Upper lobe of left lung (tissue), 6 donors: ENCODE measurements at places on chromosomes 3 and 15.

- no peak for DNase-seq
Measured at GRCh38 chr3:197021231-197021630, 8.4 kb downstream of the MELTF start.

GRCh38 chr3:43465109-43465508 lies 156.7 kb downstream of the ANO10 start:
- no peak for DNase-seq

GRCh38 chr15:80691575-80691974 lies 3.5 kb upstream of the ABHD17C start:
- no peak for DNase-seq

DNA sequence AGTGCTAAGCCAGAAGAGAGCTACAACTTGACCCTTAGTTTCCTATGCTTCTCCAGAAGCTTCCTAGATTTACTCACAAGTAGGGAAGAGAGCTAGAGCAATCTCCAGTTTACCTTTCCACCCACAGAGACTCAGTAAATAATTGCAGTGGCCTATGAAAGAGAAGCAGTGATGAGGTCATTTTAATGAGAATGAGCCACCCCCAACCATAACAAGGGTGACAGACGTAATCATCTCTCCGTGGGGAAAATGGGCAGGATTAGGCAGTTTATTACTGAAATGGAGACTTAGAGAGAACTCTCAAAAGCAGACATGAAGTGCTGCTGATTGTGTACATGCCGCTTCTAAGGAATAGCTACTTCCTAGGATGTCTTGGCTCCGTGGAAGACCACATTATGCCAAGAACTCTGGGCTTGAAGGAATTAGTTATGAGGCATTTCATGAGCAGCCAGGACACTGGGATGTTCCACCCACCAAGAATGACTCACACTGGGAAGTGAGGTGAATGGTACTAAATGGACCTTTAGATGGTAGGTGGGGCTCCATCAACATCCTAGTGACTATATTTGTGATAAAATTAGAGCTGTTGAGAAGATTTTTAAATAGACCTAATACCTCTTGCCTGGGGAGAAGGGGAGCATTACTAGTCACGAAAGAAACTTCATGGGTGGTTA lies 160.9 kb downstream of the EDEM1 start:
- DNase-seq, result no peak

GRCh38 chr3:107767897-107768605 lies 245.3 kb downstream of the BBX start:
- no peak for DNase-seq

DNA sequence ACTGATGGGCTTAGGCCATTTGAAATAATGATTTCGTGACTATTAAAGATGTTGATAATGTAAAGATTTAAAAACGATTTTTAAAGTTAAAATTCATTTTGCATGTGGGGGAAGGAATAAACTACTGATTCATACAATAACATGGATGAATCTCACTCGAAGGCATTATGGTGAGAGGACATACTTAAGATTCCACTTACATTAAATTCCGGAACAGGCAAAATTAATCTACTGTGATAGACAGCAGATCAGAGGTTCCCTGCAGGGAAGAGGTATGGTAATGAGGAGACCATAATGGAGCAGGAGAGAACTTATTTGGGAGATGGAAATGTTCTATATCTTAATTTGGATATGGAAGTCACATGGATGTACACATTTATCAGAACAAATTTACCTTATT lies 28.4 kb upstream of the RAB6B start:
- no peak for DNase-seq

- DNase-seq, result no peak
Measured at GRCh38 chr3:118436697-118437262, 597.9 kb downstream of the IGSF11 start.

DNA sequence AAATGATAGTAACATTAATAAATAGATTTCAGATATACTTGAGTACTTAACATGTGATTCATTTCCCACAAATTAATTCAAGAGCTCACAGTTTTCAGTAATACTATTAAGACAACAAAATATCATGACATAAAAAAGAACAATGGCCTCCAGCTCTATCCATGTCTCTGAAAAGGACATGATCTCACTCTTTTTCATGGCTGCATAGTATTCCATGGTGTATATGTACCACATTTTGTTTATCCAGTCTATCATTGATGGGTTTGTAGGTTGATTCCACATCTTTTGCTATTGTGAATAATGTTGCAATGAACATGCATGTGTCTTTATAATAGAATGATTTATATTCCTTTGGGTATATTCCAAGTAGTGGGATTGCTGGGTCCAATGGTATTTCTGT lies 1012.8 kb upstream of the ALCAM start:
- no peak for DNase-seq

DNA sequence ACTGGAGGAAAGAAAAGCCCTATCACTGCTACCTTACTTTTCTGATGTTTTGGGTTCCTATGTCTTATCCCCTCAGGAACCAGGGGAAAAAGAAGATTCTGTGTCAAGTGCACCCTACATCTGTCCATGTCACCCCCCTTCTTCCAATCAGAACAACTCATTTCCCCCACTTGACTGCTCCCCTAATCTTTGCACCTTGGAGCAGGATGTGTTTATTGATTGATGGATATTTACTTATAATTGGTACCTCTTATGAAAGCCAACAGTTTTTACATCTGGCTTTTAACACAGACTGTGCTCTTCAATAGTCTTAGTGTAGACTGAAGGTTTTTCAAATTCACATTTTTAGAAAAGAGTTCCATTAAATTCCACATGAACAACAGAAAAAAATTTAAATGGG lies 33.3 kb downstream of the LIPC start:
- no peak for DNase-seq

DNA sequence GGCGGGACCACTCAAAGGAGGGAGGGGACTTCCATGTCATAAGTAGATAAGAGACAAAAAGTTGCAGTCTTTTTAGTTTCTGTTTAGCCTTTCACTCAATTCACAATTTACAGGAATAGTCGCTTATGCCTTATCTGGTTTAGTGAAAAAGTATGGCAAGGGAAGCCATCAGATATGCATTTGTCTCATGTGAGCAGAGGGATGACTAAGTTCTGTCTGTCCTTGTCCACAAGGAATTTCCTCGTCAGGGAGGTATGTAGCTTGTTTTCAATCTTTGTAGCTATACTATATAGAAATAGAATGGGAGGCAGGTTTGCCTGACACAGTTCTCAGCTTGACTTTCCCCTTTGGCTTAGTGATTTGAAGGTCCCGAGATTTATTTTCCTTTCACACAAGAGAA lies 882.8 kb downstream of the NAALADL2 start:
- DNase-seq, result no peak

DNA sequence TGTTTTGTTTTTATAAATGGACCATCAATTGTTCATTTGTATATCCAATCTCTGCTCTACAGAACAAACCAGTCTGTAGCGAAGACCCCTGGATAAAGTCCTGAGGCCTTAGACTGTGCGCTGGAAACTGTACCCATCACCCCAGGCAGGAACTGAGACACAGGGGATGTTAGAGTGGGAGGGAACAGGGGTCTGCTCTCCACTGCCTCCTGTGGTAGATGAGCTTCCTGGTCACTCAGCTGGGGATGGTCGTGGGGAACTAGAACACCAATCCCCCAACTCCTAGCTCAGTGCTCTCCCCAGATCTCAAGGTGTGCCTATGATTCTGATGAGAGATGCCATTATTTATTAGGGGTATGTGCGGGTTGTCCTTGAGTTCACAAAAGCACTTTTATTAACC lies 340.2 kb upstream of the IGF1R start:
- no peak for DNase-seq

DNA sequence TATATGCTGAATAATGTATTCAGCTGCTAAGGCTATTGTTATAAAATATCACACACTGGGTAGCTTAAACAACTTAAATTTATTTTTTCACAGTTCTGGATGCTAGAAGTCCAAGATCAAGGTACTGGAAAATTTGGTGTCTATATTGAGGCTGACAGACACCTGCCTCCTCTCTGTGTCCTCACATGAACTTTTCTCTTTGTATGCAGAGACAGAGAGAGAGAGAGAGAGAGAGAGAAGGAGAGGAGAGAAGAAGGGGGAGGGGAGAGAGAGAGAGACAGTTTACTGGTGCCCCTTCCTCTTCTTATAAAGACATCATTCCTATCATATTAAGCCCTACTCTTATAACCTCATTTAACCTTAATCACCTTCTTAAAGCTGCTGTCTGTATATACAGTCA lies 320.1 kb upstream of the THBS1 start:
- no peak for DNase-seq

DNA sequence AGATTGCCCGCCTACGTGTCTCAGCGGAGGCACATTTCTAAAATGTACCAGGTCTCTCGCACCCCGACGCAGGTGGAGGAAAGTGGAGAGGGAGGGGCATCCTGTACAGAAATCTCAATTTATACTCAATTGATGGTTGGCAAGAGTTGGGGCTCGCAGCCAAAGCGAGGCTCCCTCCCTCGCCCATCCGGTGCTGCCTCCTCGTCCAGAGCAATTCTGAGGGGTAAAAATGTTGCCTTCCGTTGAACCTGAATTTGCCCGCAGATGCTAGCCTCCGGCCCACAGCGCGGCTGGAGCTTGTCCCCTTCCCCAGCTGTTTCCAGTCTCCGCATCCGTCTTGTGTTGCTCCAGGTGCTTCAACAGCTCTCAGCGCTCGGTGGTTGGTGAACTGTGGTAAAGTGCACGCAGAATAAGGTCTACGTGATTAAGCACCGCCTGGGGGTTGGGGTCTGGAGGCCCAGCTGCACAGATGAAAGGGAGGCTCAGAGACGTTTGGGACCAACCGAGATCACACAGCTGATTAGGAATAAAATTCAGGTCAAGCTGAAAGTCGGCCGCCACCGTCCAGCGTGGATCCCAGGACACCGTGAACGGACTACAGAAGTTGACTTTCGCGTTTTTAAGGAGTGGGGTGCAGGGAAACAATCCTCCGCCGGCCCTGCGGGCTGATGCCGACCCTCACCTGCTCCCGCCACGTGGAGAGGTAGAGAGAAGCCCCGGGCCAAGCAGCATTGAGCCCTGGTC lies 846 bp upstream of the POLG start:
- DNase-seq, result peak; percentile 74

DNA sequence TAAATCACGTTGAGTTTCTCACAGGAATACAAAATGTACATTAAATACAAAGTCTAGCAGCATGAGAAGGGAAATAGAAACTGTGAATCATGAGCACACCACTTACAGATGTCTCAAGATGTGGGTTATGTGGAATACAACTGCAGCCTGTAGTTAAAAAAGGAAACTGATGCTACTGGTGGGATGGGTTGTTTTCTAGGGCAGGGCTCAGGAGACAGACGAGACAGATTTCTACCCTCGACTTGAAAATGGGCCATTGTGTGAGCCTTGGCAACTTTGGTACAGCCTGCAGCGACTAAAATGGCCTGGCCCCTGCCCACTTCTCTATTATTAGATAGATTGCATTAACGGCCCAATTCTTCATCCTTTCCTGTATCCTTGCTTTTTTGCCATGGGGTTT lies 293.1 kb downstream of the SUCLG2 start:
- no peak for DNase-seq

- no peak for DNase-seq
Measured at GRCh38 chr3:180283251-180283650, 246.5 kb upstream of the PEX5L start.

- no peak for DNase-seq
Measured at GRCh38 chr3:35709691-35710090, 70.4 kb downstream of the ARPP21 start.

DNA sequence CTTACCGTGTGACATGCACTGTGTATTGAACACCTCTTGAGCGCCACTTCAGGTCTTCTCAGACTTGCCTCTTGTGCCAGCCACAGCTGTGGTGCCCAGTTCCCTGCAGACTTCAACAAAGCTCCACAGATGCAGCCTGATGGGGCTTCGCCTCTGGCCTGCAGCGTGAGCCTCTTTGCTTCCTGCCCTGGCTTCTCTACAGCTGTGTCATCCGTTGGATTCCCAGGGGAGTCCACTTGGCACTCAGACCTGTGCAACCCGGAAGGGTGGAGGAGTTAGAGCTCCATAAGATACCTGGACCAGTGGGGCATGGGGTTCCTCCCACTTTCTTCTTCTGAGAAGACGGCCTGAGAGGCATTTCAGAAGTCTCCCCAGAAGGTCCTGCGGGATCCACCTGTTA lies 57.7 kb upstream of the BNIP2 start:
- no peak for DNase-seq

GRCh38 chr3:84946240-84946639 lies 12.5 kb upstream of the CADM2 start:
- no peak for DNase-seq
